ENCODE measurements at places on chromosomes 2 and 18.

DNA sequence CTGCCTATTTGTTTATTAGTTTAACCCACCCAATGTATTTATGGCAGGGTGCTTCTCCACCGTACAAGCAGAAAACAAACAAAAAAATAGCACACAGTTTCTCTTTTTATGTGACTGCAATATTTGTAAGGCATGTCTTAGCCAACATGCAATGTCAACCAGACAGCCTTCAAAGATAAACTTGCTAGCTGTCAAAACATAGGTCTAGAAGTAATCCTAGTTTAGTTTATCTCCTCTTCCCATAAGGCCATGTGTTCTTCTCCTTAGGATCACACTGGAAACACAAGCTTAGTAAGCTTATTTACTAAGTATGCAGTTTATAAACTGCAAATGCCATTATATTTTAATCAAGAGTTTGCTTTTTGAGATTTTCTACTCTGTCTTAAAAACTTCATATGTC lies 75.6 kb downstream of the LDAH start:
- DNase-seq: no peak

- no peak for DNase-seq
Observed at GRCh38 chr2:25891672-25892071, 13.4 kb upstream of the ASXL2 start.

- peak; percentile 73 for DNase-seq
Observed at GRCh38 chr2:112749755-112750559, 14.5 kb downstream of the CKAP2L start.

DNA sequence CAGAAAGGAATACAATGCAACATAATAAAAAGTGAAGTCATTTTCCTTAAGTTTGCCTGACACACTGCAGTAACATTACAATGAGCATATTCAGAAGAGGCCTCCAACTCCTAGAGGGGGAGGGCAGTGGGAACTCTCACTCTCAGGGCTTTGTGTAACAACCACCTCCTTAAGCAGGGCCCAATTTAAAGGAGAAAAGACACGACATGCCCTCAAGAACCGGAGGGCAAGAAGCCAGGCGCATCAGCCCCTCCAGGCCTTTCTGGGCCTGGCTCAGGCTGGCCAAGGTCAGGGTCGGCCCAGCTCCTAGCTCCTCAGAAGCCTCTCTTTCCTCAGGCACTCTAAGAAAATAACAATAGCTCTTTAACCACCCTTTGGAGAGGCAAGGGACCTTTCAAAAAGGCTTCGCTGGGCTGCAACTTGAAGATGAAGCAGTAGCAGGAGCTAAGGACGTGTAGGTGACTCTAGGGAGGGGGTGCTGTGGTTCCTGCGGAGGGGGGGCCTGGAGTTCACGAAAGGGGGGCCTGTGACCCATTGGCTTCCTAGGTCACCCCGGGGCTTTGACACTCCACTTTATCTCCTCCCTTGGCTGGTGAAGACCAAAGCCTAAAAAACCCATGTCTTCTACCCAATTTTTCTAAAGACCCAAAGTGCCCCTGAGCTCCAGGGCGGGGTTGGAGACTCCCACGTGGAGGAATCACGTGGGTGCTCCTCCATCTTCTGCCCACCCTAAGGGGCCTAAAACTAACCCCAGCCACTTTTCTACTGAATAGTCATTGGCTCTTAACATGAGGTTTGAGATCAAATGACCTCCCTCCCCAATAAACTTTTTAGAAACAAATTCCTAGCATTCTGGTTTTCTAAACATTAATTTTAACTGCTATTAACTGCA lies 13.3 kb downstream of the SERTAD2 start:
- DNase-seq: no peak

DNA sequence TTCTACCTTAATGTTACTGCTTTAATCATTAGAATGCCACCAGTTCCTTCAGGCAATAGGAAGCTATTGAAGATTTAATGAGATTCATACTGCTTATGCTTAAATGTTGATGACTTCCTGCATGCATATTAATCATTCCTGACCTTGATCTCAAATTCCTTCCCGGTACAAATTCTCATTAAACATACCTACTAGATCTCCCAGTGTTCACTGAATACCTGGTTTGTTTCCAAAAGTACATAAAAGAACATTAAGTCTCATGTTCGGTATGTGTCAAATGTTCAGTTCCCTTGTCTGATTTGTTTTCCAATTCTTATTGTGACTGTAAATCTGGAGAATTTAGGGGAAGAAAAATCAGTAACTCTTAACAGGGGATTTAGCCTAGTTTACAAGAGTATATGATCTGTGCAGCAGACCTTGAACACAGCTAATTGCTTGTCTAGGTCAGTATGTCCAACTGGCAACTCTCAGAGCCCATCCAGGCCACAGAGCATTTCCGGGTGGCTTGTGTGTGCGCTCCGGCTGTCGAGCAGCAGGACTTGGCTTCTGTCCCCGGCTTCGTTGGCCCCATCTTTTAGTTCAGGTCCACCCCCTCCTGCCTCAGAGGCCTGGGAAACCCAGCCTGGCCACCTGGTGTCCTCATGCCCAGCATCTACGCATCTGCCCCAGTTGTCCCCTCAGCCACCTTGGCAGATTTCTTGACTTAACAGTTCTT lies 13.1 kb downstream of the METAP1D start:
- DNase-seq: no peak

DNA sequence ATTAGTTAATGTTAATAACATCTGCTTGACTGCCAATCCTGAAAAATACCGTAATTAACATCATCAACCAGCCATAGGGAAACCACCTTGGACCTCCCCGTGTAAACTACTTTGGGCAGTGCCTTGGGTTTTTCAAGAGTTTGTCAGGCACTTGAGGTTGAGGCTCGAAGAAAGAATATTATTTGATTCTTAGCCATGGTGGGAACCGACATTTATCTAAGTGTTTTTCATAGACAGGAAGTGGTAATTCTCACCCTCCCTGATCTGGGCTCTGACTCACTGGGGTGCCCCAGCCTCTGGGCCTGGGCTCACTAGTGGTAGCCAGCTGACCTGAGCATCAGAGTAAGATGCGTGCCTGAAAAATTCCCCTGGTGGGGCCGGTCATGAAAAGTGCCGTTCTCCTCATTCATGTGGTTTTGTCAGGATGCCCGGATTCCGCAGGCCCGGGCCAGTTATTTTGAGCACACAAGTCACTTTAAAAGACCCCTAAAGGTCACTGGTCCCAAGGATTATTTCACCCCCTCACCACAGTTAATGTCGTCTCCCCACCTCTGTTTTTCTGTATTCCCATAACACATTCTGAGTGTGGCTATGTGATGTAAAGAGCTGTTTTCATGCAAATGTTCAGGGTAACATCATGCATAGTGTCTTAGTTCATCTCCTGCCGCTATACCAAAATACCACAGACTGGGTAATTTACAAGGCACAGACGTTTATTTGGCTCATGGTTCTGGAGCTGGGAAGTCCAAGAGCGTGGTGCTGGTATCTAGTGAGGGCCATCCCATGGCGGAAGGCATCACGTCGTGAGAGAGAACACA lies 21.6 kb upstream of the SPATA3 start:
- DNase-seq: no peak

GRCh38 chr2:199378948-199379650 lies 78.6 kb downstream of the SATB2 start:
- no peak for DNase-seq

GRCh38 chr2:182366628-182367027 lies 60.2 kb downstream of the PDE1A start:
- no peak for DNase-seq

DNA sequence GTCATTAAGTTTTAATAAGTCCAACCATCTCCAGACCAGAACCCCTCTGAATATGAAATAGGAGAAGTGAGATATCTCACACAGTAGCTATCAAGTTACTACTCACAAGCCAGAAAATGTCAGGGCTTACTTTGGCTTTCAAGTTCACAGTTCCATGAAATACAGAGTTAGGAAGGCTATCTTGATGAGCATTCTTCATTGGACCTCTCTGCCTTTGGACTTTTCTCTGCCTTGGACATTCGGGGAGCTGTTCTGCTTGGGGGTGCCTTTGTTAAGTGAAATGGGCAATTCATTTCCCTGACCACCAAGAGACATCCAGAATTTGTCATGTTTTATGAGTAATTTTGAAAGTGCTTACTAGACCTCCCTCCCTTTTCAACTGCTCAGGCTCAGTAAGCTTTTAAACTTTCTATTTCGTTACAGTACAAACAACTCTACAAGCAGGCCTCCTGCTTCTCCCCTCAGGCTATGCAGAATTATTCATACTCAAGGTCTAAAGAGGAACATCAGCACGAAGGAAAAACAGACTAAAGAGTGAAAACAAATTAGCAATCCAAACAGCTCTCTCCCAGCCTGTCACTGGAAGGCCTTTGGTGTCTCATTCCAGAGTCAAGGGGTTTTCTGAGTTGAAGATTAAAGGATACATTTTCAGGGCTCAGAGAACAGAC lies 95.3 kb downstream of the MREG start:
- no peak for DNase-seq
